D341Med (cell line): ENCODE measurements at places on chromosomes 13 and 19.

GRCh38 chr19:917323-918151 lies at the start of gene KISS1R:
Gene KISS1R (plus strand): TSS chr19:917333. CDS start chr19:917503, 170 bp downstream.
- DNase-seq, result peak; percentile 84

GRCh38 chr13:109159650-109160309 lies 530.4 kb downstream of the MYO16 start:
- DNase-seq, result no peak

GRCh38 chr19:54469496-54469934 lies 3.6 kb downstream of the CDC42EP5 start:
- no peak for DNase-seq

- DNase-seq, result peak; percentile 90
Observed at GRCh38 chr19:44808463-44809371, at the start of gene BCAM. Gene BCAM (plus strand): TSS chr19:44809103. CDS start chr19:44809125, 22 bp downstream.

- DNase-seq, result no peak
Observed at GRCh38 chr13:31214435-31214834, 14.7 kb downstream of the B3GLCT start.

- DNase-seq, result no peak
Observed at GRCh38 chr13:33251131-33251661, 34.4 kb downstream of the STARD13 start.

- no peak for DNase-seq
Observed at GRCh38 chr13:110028311-110028710, 241.9 kb upstream of the IRS2 start.

- no peak for DNase-seq
Observed at GRCh38 chr13:112114391-112114790, 47.4 kb downstream of the SOX1 start.
